Peyer's patch (tissue), 4 donors: ENCODE measurements at places on chromosomes 1 and 21. TPM values are rescaled to one million over a fixed set of nuclear protein-coding genes. Genes with fewer than 3 reads are reported as not detected.

GRCh38 chr1:62024690-62025089, 170.0 kb upstream of the L1TD1 start:
- DNase-seq = no peak
- H3K27me3 ChIP-seq = no peaks in the 10 kb centered on the region
- no peak overlapping the region for H3K4me3 ChIP-seq
- no peaks in the 10 kb centered on the region for H3K4me1 ChIP-seq
- H3K36me3 ChIP-seq = no peaks in the 10 kb centered on the region

LYPD8 gene
- total RNA-seq = 53.8 TPM

HES5 gene
- total RNA-seq = not detected

KLF17 gene
- total RNA-seq = not detected

SMPDL3B gene
- total RNA-seq = 29.6 TPM
